Fibroblast of lung (primary cell): ENCODE measurements at places on chromosomes 5 and 9.

- DNase-seq = peak; percentile 78
These were observed 1.3 kb upstream of the SH3PXD2B start for GRCh38 chr5:172455511-172456061.

DNA sequence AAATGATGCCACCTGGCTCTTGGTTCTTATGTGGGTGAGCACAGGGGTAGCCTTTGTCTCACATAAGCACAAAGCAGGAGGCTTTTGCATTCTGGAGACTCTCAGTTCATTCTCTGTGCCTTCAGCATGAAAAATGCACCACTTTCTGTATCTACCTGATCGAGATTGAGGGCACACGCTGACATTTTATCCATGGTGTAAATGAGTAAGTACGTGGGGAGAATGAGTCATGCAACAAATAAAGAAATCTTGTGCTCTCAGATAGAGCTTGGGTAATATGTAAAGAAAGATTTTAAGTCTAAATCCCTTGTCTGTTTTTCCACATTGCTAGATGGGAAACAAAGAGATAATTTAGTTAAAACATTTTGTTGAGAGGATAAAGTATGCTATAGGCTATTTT, 607.2 kb upstream of the WWC1 start:
- peak; percentile 72 for DNase-seq

DNA sequence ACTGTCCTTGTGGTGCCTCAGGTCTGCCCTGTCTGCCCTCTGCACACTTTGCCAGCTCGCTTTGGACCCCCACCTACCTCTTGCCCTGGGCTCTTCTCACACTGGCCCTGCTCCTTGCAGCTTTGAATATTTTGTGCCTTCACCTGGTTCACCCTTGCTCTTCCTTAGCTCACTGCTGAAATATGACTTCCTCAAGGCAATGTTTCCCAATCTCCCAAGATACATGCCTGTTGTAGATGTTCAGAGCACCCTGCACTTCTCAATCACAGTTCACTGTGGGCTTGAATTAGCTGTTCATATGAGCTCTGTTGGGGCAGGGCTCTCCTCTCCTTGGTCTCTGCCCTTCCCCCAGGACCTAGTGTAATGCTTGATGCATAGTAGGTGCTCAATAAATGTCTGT, 8.0 kb downstream of the AFAP1L1 start:
- no peak for DNase-seq

DNA sequence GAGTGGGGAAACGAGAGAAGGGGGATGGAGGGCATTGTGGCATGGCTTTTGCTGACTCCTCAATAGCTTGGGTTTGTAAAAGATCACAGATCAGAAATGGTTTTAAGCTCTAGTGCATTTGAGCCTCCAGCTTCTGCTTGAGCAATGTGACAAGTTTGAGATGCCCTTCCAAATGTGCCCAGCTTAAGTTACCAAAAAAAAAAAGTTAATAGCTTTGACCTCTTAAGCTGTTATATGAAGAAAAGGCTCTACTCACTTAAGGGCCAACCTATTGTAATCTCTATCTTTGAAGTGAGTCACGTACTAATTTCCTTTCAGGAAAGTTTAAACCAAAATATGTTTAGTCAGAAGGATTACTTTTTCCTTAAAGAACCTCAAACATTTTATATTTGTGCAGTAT, 428.8 kb upstream of the ACTBL2 start:
- DNase-seq = no peak

- no peak for DNase-seq
These were observed 122.8 kb downstream of the MTX3 start for GRCh38 chr5:79868163-79868670.
